ENCODE measurements at places on chromosomes 5 and 9.

GRCh38 chr5:78912085-78912771, 72.9 kb downstream of the ARSB start:
- DNase-seq, result no peak

GRCh38 chr9:14221558-14221957, 92.4 kb downstream of the NFIB start:
- no peak for DNase-seq

GRCh38 chr9:34869390-34869789, 88.7 kb upstream of the PHF24 start:
- DNase-seq, result no peak

- no peak for DNase-seq
Observed at GRCh38 chr5:179819296-179820126, 1.2 kb upstream of the SQSTM1 start.

DNA sequence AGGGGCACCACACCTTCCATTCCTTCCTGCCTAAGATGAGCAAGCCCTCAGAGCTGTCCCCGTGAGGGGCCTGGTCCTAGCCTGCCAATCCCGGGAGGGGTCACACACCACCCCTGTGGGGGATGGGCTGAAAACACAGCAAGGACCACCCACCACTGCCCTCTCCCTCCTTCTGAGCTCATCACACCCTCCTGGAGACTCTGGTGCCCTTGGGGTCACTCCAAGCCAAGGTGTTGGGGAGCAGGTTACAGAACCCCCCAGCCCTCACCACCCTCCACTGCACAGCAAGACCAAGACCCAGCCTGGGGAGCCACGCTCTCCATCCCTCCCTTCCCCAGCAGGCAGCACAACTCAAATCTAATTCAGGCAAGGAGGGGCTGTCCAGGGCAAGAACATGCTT, 60.5 kb upstream of the PPP1R26 start:
- no peak for DNase-seq

DNA sequence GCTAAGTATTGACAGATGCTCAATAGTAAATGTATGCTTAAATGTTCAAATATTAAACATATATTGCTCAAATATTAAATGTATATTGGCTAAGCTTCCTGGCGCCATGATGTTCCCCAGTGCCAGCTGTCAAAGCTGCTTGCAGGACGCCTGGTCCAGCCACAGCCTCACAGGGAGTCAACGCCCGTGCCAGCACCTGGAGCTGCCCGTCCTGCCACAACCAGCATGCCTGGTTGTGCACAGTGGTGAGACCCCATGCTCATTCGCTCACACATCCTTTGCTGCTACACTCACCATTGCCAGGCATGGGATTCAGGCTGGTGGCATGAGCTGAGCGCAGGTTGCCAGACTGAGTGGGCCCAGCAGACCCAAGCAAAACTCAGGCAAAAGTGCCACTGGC, 926.9 kb upstream of the EDIL3 start:
- DNase-seq, result no peak

Measured in NCI-H526 treated with DMSO at 0.1 percent for 48 hours (cell line).